Stomach (tissue), 19 donors: ENCODE measurements at places on chromosomes 4 and X. TPM values are rescaled to one million over a fixed set of nuclear protein-coding genes. Genes with fewer than 3 reads are reported as not detected.
A peak's percentile ranks its signal among the peaks of the same experiment; 100 is the strongest.

GRCh38 chr4:85715991-85716737, 241.2 kb downstream of the ARHGAP24 start:
- H3K27me3 ChIP-seq = no peaks in the 10 kb centered on the region
- no peak overlapping the region for H3K27ac ChIP-seq
- H3K4me1 ChIP-seq = no peaks in the 10 kb centered on the region

- H3K4me1 ChIP-seq = peaks cover 13% of the 10 kb centered on the region
- no peaks in the 10 kb centered on the region for H3K36me3 ChIP-seq
- H3K27me3 ChIP-seq = no peaks in the 10 kb centered on the region
- peak; percentile 41 for DNase-seq
- H3K27ac ChIP-seq = peak overlapping the region; percentile 34
Observed at GRCh38 chr4:78543424-78544125, 8.0 kb upstream of the ANXA3 start.

DNA sequence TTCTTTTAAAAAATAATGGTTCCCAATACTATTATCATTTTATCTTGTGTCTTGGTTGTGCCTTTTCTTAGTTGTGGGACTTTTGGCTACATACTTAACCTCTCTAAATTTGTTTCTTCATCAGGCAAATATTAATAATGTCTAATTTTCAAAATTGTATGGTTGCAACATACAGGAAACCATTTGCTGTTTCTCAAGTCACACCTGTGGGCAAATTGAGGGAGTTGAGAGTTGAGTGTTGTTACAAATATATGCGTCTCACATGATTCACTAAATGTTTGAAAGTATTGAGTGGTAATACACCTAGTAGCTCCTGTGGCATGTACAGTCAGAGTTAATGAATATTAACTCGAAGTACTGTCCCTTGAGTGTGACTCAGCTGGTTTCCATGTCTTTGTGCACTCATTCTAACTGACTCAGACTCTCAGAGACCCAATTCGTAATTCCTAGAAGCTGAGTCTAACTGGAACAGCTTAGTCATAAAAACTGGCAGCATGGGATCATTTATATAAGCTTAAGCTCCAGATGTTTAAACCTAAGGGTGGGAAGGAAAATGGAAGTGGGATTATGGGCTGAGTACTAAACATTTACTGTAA, 802.4 kb downstream of the TRIML1 start:
- no peaks in the 10 kb centered on the region for H3K4me1 ChIP-seq
- H3K36me3 ChIP-seq = no peaks in the 10 kb centered on the region
- no peak overlapping the region for H3K4me3 ChIP-seq

DNA sequence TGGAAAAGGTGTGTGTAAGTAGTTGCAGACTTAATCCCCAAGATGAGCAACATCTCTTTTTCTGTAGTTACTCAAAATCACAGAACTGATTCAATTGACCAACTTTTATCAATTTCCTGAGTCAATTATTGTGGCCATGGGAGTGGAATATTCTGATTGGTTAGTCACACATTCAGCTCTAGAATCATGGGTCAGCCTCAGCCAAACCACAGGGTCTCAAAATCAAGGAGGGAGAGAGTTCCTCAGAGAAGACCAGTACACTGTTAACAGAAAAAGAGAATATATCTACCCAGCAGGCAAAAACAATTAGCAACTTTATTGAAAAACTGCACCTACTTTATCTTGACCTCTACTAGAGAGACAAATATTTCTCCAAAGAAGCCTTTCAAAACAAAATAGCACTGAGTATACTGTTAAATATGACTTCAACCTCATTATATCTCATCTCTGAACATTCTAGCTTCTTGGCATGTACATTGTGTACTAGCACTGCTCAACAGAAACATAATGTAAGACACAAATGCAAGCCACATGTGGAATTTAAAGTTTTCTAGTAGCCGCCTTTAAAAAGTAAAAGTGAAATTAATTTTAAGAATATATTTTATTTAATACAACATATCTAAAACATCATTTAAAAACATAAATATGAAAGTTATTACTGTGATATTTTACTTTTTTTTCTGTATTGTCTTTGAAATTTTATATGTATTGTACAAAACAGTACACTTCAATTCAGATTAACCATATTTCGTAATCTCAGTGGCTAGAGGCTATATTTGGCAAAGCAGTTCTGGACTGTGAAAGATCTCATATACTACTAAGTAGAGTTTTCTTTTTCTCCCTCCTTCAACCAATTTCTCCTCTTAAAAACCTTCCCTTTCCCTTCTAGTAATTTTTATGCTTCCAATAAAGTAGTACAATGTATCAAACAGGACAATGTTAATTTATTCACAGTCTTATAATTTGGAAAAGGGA, 11.8 kb upstream of the LCORL start:
- no peaks in the 10 kb centered on the region for H3K36me3 ChIP-seq
- no peaks in the 10 kb centered on the region for H3K27me3 ChIP-seq
- H3K4me3 ChIP-seq = no peak overlapping the region
- H3K27ac ChIP-seq = no peak overlapping the region

GRCh38 chr4:69775321-69775867, 15.0 kb upstream of the SULT1B1 start:
- peak overlapping the region; percentile 14 for H3K27ac ChIP-seq
- no peaks in the 10 kb centered on the region for H3K4me1 ChIP-seq
- no peak for DNase-seq

DNA sequence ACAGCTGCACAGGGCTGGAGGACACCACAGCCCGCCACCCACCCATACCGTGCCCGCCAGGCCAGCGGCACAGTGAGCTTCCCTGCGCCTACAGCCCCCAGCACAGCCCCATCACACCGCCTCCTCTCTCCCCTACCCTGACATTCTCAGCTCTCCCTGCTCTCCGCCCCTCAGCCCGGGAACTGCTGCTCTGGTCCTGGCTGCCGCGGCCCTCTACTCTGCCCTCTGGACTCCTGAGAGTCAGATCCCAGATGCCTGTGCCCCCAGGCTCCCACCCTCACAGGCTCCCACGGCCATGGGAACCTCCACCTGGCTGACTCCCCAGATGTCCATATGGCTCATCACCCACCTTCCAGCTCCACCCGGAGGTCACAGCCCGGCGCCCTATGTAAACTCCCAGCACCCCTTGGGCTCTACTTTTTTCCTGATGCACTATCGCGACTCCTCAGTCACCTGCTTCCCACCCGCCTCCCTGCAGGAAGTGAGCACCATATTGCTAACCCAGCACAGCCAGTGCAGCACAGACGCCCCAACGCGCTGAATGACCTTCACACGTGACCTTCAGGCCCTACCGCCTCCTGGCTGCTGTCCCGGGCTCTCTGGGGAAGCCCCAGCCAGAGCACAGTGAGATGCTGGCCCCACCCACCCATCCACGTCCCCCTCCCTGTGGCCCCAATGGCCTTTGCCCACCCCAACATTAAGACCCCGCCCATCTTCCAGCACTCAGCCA, 23.0 kb downstream of the FAM53A start:
- DNase-seq = no peak
- H3K4me3 ChIP-seq = no peak overlapping the region
- H3K27ac ChIP-seq = no peak overlapping the region
- no peaks in the 10 kb centered on the region for H3K4me1 ChIP-seq
- no peaks in the 10 kb centered on the region for H3K36me3 ChIP-seq

GRCh38 chr4:189615217-189615663, 325.4 kb upstream of the FRG1 start:
- H3K36me3 ChIP-seq = no peaks in the 10 kb centered on the region
- no peak for DNase-seq
- H3K4me1 ChIP-seq = no peaks in the 10 kb centered on the region

GRCh38 chr4:84413480-84413879, 85.6 kb downstream of the NKX6-1 start:
- no peak overlapping the region for H3K27ac ChIP-seq
- DNase-seq = no peak
- no peak overlapping the region for H3K4me3 ChIP-seq
- H3K4me1 ChIP-seq = no peaks in the 10 kb centered on the region

DNA sequence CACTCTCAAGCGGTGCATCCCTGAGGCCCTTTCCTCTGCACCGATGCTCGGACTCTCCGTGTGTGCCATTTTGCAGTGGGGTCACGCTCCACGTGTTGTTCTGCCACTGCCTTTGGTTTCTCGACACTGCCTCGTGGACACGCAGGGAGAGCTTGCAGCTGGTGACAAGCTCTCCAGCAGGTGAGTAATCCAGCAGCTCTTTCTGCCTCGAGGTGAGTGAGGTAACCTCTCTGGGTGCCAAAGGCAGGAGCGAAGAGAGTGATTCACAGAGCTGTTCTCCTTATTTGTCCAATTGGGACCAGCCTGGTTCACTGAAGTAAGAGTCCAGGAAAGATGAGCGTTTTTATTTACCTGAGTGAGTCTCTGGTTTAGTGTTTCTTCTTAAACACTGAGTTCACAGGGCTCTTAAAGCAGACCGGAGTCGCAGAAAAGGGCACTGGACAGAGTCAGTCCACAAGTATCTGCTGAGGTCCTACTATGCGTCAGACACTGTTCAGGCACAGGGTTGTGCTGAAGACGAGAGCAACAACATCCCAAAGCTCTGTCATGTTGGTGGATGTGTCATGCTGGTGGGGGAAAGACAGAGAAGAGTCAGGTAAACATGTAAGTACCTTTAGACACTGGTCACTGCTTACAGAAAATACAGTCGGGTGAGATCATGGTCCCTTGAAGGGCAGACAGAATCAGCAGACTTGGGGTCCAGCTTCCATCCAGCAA, 61.8 kb downstream of the FHDC1 start:
- DNase-seq = no peak
- H3K4me3 ChIP-seq = no peak overlapping the region
- H3K27me3 ChIP-seq = no peaks in the 10 kb centered on the region
- no peaks in the 10 kb centered on the region for H3K36me3 ChIP-seq

DNA sequence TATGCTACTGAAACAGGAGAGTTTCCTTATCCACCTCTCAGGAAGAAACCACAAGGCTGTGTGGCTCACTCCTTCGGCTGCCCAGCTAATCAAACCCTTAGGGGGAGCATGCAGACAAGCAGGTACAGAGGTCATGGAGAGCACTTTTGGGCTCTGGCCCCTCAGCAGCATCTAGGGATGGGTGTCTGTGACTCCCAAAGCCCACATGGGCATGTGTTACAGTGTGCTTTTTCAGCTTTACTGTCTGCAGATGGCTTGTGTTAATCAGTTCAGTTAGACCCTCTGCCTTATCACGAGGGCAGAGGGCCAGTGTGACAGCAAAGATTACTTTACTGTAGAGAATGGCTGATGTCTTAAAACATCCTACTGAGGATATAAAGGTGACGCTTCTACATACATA, 447.4 kb downstream of the PCDH10 start:
- no peaks in the 10 kb centered on the region for H3K36me3 ChIP-seq
- H3K27ac ChIP-seq = no peak overlapping the region
- H3K27me3 ChIP-seq = no peaks in the 10 kb centered on the region
- H3K4me3 ChIP-seq = no peak overlapping the region

DNA sequence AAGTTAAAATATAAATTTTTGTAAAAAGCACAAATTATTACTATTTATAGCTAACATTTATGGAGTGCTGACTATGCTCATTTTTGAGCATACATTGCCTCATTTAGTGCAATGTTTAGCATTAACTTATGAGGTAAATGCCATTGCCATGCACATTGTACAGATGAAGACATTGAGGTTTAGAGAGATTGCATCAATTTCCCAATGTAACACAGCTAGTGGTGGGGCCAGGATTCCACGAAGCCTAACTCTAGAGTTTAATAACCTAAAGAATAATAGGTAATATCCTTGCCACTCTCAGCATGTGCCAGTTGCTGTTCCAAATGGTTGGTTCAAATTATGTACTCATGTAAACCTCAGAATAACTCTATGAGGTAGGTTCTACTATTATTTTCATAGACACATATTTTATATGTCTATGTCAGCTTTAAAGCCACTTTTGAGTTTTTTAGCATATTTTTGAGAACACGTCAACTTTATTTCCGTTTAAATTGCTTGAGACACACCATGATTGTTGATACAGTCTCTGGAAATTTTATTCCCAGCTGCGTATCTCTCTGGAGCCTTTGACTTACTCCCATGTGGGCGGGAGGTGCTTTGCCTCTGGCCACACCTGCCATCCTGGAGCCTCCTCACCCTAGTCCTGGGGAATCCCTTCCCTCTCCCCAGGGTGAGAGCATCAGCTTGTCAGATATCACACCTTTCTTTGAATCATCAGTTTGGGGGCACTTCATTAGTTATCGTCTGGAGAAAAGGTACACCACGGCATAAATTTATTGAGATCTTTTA, 10.8 kb upstream of the ADH1A start:
- H3K4me3 ChIP-seq = no peak overlapping the region
- H3K27me3 ChIP-seq = no peaks in the 10 kb centered on the region
- no peaks in the 10 kb centered on the region for H3K36me3 ChIP-seq

Gene SPANXN3
- polyA plus RNA-seq = not detected

Gene TEC
- polyA plus RNA-seq = 2.0 TPM
